ENCODE measurements at places on chromosomes 5 and 9. TPM values are rescaled to one million over a fixed set of nuclear protein-coding genes. Genes with fewer than 3 reads are reported as not detected.

The STC2 gene
- total RNA-seq = 14.0 TPM

The CCL27 gene
- total RNA-seq = 1.7 TPM

The SURF1 gene
- 56.1 TPM for total RNA-seq

The OR1J1 gene
- total RNA-seq = not detected

The PRRX2 gene
- 2.3 TPM for total RNA-seq

The ZBTB5 gene
- 14.3 TPM for total RNA-seq

The CTXN3 gene
- total RNA-seq = not detected

The LCN9 gene
- not detected for total RNA-seq

The PCDHGC5 gene
- total RNA-seq = 4.0 TPM

The SOX30 gene
- total RNA-seq = not detected

The ROR2 gene
- total RNA-seq = 51.1 TPM

The PCDHGA3 gene
- 10.4 TPM for total RNA-seq

The PCDHA9 gene
- 18.9 TPM for total RNA-seq

The GRXCR2 gene
- total RNA-seq = not detected

The NEUROG1 gene
- total RNA-seq = 222 TPM

The LRRC14B gene
- total RNA-seq = not detected

The CCDC192 gene
- total RNA-seq = not detected

The AUH gene
- 28.5 TPM for total RNA-seq

The LRRC19 gene
- not detected for total RNA-seq

The FGF10 gene
- total RNA-seq = not detected

The DMGDH gene
- total RNA-seq = 1.7 TPM

The FOXD4L3 gene
- total RNA-seq = 0.27 TPM

The COMMD10 gene
- total RNA-seq = 22.9 TPM

The TSSK1B gene
- 0.54 TPM for total RNA-seq

The SHOC1 gene
- total RNA-seq = not detected

The FKTN gene
- 20.9 TPM for total RNA-seq

The LIFR gene
- 41.6 TPM for total RNA-seq

The OR13F1 gene
- not detected for total RNA-seq

The SLU7 gene
- 44.7 TPM for total RNA-seq

The SHISAL2B gene
- total RNA-seq = not detected

The BTNL9 gene
- total RNA-seq = 37.9 TPM

The EQTN gene
- not detected for total RNA-seq

The AGXT2 gene
- total RNA-seq = not detected

The TAF1L gene
- not detected for total RNA-seq

The PCDH1 gene
- 7.9 TPM for total RNA-seq

The CCNJL gene
- 123 TPM for total RNA-seq

The FAM200C gene
- total RNA-seq = 5.1 TPM

The SNCAIP gene
- 6.7 TPM for total RNA-seq

The SLC28A3 gene
- total RNA-seq = not detected

The ZNF454 gene
- 9.3 TPM for total RNA-seq

The OR1J2 gene
- not detected for total RNA-seq

The PCDHA12 gene
- total RNA-seq = 32.4 TPM

The C7 gene
- total RNA-seq = not detected

The C5orf58 gene
- not detected for total RNA-seq

The CAMK4 gene
- total RNA-seq = 33.7 TPM

The TNFSF8 gene
- not detected for total RNA-seq

The TAF11L5 gene
- 0.83 TPM for total RNA-seq

The STK32A gene
- 3.2 TPM for total RNA-seq

The UNC13B gene
- total RNA-seq = 90.7 TPM

The LCN1 gene
- total RNA-seq = not detected

The C5orf52 gene
- not detected for total RNA-seq

The TLX3 gene
- total RNA-seq = 161 TPM
